ENCODE measurements at places on chromosomes 1 and 21.

- DNase-seq: no peak
These were observed 35.6 kb downstream of the GPA33 start for GRCh38 chr1:167054531-167054930.

- DNase-seq: no peak
These were observed 106.0 kb downstream of the CDC7 start for GRCh38 chr1:91606546-91607078.

DNA sequence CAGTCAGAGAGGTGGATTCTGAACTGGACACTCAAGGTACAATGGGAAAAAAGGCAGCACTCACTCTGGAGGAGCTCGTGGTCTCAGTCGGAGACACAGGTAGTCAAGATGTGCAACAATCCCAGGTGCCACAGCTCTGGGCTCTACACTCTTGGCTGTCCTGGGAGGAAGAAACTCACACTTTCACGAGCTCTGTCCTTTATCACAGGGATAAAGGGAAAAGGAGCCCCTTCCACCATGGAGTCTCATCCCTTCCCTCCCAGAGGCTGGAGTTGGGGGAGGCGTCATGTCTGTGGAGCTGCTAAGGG is 20.3 kb downstream of the CDK18 start:
- DNase-seq: no peak

- no peak for DNase-seq
These were observed 2.3 kb downstream of the PTPRU start for GRCh38 chr1:29238620-29239002.

DNA sequence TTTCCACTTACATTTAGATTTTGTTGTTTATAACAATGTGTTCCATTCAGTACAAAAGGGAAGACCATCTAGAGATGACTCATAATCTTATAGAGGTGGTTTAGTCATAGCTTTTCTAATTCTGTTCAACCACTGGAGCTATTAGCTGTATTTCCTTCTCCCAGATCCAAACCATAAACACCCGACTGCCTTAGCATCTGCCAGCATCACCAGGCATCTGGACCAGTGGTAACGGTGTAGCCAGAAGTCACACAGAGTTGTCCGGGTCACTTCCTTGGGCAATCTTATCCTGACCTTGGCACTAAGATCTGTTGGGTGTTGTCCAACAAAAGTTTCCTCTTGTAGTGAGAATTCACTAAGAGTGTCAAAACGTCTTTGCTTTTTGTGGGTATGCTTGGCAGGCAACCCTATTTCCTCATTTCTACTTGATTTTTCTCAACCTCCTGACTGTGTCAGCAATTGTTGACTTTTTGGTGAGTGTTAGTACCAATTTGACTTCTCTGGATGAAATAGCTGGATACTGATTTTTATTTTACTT is 372.1 kb upstream of the B3GALT2 start:
- no peak for DNase-seq

DNA sequence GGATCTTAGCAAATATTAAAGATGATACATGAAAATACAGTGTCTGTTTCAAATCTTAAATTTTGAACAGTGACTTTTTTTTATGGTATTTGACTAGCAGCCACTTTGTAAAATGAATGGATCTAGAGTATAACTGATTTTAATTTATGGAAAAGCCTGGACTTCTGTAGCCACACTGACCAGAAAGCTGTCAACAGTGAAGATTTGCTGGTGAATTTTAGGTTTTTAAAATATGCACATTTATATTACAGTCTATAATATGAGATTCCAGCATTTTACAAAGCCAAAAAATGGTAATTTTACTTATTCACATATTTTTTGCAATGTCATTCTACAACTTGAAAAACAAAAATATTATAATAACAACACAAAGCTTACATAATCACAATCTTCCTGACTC is 131.8 kb downstream of the NEGR1 start:
- DNase-seq: no peak

DNA sequence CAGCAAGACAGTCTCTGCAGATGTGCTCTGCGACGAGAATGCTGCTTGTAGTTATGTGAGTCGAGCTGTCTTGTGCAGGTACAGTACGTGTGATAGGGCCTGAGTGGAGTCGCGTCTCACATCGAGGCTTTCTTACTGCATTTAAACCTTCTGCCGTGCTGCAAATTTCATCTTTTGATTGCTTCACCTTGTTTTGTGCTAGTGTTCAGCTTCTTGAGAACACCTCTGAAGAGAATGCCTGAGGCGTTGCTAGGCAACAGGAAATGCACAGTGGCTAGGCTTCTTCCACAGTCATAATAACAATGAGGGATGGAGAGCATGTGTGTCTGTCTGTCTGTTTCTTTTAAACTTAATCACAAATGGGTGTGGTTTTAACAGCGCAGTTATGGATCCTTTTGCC is 52.9 kb downstream of the MRPS6 start:
- DNase-seq: no peak

DNA sequence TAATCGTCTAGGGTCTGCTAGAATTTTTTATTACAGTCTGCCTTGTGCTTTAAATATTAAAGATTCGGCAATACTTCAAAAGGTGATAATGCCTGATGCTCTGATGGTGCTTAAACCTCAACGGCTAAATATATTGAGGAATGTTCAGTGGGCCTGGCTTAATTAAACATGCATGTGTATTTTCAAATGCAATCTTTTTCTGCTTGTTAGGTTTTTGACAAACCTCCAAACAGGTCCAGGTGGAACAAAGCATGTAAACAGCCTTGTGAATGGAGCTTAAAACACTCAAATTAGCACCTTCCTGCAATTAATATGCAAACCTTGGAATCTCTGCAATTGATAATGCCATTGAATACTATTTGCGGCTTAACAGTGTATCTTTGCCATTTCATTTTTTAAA is 334.9 kb downstream of the BARHL2 start:
- no peak for DNase-seq

Measured in T-helper 1 cell (primary cell).